ENCODE measurements at places on chromosomes 4 and X.

DNA sequence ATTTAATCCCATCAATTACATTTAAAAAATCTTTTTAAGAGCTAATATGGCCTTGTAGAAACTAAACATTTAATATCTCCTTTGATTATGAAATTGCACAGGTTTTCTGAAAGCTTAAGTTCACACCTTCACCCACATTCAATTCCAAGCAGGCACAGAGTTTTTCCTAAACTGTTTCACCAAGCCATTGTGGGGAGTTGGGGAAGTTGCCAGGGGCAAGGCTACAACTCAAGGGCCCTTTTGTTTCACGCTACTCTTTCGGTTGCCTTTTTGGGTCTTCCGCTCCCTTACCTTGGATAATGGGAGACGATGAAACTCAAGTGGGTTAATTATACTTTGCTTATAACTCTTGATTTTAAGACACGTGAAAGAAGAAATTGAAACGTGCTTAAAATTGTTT, 33.3 kb downstream of the APBB2 start:
- no peak for DNase-seq

GRCh38 chr4:17812125-17812524, 1.3 kb downstream of the NCAPG start:
- no peak for DNase-seq

DNA sequence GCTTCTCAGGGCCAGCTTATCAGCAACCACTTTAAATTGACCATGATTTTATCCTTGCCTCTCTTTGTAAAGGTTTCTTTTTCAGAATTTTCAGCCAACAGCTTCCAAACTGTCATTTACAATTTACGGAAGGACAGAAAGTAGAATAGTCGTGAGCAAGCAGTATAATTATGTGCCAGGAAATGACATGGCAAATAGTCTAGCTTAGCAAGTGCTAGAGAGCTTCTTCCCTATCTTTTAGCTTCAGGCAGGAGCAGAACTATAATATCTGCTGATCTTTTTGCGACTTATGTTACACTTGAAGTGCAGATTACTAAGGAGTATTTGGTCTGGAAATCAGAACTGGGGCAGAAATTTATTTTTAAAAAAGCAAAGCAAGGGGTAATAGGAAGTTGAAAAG, 123.0 kb upstream of the AP1S2 start:
- no peak for DNase-seq

GRCh38 chr4:160044693-160045092, 941.8 kb downstream of the RAPGEF2 start:
- no peak for DNase-seq

- no peak for DNase-seq
These were observed 99.0 kb downstream of the WFS1 start for GRCh38 chr4:6368601-6369000.

DNA sequence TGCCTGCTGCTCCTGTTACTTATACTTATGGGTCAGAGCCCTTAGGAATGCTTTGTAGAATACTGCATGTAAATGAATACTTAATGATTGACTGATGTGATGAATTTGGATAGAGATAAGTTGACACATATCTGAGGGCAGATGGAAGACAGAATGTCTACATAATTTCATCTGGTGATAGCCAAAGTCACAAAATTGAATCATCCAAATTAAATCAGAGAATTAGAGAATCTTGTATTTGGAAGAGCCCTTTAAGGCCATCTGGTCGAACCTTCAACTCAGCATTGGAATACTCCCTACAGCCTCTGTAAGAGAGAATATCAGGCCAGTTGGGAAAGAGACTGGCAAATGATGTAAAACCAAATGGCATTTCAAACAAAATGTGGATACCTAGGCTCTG, 944.8 kb downstream of the RPA4 start:
- no peak for DNase-seq

GRCh38 chrX:155966876-155967275, 30.6 kb upstream of the IL9R start:
- DNase-seq: no peak

DNA sequence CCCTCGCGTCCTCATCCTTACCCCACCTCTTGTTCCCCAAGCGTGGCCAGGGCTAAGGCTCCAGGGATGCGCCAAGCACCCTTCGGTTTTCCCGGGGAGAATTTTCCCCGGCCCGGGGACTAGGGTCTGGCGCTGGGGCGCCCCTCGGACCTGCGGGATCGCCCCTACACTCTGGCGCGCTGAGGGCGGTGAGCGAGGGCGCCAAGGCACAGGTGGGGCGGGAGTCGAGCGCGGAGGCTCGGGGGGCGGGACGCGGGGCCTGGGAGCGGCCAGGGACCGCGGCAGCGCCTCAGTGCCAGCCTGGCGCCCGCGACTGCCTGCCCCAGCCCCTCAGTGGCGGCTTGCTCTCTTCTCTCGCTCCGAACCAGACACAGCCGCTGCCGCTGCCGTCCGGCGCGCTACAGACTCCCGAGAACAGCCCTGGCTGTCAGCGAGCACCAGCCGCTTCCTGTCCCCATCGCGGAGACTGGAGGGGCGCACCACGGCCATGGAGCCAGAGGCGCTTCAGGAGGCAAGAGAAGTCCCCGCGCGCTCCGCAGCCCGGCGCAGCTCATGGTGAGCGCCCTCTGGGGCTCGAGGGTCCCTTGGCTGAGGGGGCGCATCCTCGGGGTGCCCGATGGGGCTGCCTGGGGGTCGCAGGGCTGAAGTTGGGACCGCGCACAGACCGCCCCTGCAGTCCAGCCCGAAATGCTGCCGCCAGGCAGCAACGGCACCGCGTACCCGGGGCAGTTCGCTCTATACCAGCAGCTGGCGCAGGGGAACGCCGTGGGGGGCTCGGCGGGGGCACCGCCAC, at the start of gene DRD5:
Gene DRD5, plus strand, starts transcription at position 292 of the 793 bp plus-strand sequence. Its CDS starts 396 bp downstream, at position 688.
- DNase-seq: no peak

- DNase-seq: no peak
These were observed 36.8 kb downstream of the C4orf51 start for GRCh38 chr4:145716661-145717200.

- DNase-seq: no peak
These were observed 5.7 kb downstream of the MXD4 start for GRCh38 chr4:2256156-2256731.
